ENCODE measurements at places on chromosomes 1 and 21.

DNA sequence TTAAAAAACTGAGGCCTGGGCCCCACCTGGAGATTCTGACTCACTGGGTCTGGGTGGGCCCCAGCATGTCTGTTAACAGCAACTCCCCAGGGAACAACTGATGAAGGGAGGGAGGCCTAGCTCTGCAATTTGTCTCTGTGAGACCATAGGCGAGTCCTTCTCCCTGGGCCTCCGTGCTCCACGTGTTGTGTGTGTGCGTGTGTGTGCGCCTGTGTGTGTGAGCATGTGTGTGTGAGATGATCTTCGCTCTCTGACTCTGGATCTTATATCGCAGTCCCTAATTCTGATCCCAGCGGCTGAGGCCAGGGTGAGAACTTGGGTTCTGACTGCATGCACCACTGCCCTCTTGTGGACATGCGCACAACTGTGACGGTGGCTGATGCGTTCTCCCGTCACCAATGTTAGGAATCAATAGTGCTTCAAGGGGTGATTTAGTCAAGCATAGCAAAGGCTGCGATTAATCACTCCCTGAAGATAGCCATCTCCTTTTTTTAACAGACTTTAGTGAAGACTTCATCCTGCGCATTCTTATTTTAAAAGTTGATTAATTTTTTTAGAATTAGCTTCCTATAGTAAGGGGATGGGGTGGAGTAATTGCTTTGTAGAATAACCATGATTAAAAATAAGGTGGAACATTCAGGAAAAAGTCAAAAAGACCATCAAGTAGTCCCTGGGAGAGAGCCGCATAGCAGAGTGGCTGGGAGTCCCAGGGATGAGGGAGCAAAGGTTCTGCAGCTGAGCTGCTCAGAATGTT lies 62.4 kb upstream of the USP24 start:
- DNase-seq: peak; percentile 73

- DNase-seq: no peak
Measured at GRCh38 chr21:20452935-20453334, 545.3 kb upstream of the NCAM2 start.

- DNase-seq: no peak
Measured at GRCh38 chr21:42650033-42650370, 3.4 kb upstream of the PDE9A start.

- DNase-seq: no peak
Measured at GRCh38 chr1:244458781-244459180, 2.3 kb upstream of the CATSPERE start.

- peak; percentile 35 for DNase-seq
Measured at GRCh38 chr1:94236630-94237290, 624 bp downstream of the ARHGAP29 start.

DNA sequence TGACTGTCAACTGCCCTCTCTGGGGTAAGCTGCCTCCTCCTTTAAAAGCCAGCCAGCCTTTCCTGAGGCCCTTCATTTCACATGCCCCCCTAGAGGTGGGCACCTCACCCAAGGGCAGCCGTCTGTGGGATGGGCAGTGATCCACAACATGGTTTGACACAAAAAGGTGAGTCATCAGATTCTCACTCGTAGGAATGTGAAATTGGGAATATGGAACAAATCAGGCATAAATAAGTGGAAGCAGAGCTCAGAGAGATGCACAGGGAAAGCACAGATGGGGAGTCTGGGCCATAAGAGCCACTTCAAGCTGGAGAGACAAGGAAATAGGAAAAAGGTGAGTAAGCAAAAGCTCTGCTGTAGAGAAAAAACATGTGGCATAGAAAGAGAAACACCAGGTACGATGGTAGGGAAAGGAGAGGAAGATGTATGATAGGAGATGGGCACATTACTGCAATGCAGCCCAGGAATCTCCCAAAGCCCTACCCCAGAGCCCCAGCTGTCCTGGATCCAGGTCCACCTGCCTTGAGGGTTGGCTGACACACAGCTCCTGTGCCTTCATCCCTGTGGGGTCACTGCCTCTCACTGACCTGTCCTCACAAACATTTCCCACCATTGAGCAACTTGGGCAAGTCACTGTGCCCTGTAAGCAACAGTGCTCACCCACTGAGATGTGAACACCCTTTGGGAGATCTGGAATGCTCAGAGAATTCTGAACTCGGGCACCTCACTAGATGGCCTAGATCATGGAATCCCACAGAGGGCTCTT lies 86.6 kb downstream of the ASTN1 start:
- DNase-seq: no peak

- DNase-seq: no peak
Measured at GRCh38 chr1:41645062-41645461, 160.6 kb upstream of the EDN2 start.

GRCh38 chr1:159207774-159208173 lies 3.1 kb downstream of the ACKR1 start:
- DNase-seq: no peak

DNA sequence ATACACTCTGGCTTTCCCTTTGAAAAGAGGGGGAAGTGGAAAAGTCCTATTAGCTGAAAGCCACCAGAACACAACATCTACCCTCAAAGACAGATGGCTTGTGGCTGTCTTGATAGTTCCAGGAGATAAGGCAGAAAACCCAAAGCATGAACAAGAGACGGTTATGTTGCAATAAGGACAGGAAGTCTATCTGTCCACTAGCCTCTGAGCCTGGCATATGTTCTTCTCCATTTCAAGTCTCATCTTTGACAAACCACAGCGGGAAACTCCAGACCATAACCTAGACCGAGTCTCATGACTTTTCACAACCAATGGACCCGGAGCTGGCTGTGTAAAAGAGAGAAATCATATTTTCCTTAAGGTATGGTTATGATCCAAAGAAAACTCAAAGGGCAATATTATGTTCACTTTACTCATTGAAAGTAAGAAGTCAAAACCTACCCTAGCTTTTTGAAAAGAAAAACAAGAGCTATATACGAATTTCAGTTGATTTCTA lies 33.8 kb downstream of the DUSP10 start:
- no peak for DNase-seq

- peak; percentile 75 for DNase-seq
Measured at GRCh38 chr1:33392639-33393038, 38.3 kb downstream of the PHC2 start.

DNA sequence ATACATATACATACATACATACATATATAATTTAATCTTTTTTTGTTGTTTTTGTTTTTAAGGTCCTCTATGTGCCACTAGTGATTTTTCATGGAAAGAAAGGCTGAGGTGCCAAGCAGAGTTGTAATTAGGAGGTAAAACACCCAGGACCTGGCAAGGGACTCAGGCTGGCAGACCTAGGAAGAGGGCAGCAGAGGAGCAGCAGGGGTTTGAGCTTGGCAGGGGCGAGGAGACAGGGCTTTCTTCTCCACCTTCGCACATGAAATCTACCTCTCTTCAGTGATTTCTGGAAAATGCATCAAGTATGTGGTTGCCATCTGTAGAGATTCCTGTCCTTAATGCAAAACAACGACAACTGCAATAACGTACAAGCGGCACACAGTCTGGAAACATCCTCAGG lies 31.9 kb downstream of the DDAH1 start:
- no peak for DNase-seq

Measured in fibroblast of gingiva (primary cell).